ENCODE measurements at places on chromosomes 11 and 22. TPM values are rescaled to one million over a fixed set of nuclear protein-coding genes. Genes with fewer than 3 reads are reported as not detected.

Gene CELSR1
- 21.2 TPM for total RNA-seq

DNA sequence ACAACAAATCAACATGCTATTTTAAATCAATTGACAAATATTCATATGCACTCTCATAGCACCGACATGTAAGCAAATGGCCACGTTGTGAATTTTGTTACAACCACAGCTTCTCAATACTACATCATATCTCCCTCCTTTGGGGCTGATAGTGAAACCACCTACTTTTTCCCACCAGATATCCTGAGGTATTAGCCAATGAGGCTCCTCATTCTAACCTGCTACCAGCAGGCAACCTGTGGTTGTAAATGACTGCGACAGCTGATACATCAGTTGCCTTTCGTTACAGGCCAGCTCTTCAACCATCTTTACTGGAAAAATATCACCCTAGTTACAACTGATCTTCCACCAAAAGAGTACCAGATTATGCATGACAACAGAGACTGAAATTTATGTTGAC is 3.7 kb upstream of the XKR3 start:
- DNase-seq, result no peak

Gene OR51E2
- not detected for total RNA-seq

GRCh38 chr11:708511-708910 is 2.5 kb downstream of the EPS8L2 start:
- DNase-seq, result no peak

All from breast epithelium (tissue), 4 donors.